SJSA1 (cell line): ENCODE measurements at places on chromosomes 3 and 15. TPM values are rescaled to one million over a fixed set of nuclear protein-coding genes. Genes with fewer than 3 reads are reported as not detected.
A peak's percentile ranks its signal among the peaks of the same experiment; 100 is the strongest.

DNA sequence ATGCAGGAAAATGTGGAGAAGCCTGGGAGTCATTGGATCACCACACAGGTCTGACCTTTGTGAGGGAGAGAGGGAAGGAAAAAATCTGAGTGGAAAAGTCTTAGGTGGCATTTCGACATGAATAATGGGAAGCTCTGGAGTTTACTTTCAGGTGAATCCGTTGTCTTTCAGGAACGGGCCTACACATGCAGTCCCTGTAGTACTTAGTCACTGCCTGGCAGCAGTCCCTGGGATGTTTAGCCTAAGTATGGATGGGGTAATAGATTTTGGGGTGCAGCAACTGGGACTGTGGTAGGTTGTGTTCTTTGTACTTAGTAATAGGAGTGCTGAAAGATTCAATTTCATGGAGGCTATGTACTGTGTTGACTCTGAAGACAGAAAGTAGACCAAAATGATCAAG is 227.5 kb upstream of the EPHA3 start:
- no peak for DNase-seq

DNA sequence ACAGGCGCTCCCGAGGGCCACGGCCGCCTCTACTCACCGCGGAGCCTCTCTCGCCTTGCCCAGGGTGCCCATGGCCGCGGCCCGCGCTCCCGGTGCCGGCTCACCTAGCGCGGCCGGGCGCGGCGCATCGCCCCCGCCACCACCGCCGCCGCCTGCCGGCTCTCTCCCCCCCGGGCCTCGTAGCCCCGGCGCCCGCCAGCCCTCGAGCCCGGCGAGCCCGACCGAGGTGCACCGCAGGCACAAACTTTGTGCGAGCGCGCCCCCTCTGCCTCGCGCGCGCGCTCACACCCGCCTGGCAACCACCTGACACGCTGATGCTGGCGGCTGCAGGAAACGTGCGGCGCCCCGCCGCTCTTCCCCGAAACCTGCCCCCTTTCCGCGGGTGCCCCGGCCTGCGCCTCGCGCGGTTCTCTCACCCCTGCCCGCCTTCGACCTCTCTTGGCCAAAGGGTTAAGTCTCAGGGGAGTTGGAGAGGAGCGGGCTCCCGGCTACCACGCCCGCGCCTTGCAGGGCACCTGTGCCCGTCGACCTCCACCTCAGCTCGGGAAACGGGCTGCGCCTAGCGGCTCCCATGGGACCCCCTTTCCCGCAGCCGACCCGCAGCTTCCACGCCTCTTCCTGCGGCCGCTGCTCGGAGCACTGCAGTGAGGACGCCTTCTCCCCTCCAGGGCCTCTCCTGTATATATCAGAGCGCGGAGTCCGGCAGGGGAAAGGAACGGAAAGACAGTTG is at the start of gene RASGRP1:
TSS of gene RASGRP1 (minus strand) at position 258 of the 730 bp plus-strand sequence. CDS start at position 72, 186 bp downstream.
- peak; percentile 50 for DNase-seq

DNA sequence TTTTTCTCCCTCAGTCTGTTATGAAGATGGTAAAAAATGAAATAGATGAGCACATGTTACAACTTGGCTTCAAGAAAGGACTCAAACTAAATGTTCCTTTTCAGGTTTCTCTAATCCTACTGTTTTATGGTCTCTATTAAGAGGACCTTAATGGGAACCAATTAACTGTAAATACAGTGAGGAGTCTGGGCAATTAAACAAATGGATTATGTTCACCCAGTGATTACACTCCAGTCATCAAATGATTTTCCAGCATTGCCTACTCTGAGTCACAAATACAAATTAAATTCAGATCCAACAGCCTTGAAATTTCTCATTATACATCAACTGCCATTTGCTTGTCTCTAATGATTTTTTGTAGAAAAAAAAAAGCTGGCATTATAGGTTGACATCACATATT is 129.2 kb downstream of the NEK10 start:
- no peak for DNase-seq

DNA sequence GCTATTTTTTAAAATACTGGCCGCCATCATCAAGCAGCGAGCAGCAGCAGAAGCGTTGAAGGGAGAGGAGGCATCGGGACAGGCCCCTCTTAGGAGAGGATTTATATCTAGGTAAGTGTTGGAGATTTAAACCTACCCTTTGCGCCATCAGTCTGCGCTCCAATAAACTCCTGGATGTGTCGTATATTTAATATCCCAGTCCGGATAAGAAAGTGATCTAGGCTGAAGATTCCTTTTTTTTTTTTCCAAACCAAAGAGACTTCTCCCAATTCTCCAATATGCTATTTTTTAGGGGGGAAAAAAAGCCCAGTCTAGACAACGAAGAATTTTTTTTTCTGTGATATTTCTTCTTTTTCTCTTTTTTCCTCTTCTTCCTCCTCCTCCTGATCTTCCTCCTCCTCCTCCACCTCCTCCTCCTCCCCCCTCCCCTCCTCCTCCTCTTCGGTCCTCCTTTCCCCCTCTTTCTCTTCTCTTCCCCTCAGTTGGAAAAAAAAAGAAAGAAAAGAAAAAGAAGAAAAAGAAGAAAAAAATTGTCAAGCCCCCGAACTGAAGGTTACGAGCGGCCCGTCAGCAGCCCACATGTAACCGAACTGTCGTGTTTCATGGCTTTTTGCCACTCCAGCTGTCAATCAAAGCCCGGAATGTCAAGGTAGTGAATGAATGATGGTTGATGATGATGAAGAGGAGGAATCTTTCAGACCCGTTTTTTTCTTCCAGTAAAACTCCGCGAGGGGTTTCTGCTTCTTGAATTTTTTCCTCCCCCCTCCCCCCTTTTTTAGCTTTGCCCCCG is 835 bp downstream of the MEIS2 start:
- DNase-seq = no peak

DNA sequence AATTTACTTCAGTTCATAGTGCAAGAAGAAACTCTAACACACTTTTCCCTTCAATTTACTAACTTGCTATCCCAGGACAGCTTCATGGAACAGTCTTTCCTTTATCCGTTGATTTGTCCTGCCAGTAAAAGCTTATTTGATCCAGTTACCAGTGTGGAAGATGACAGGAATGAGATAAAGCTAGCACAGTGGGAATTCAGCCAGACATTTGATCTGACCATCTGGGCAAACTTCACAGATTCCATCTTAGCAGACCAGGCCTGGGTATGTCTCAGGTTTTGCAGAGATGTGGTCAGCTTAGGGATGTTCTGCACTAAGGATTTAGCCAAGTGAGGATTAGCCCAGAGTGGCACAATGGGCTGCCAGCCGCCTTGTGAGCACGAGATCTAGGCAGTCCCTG is 19.7 kb downstream of the CEMIP start:
- no peak for DNase-seq

SI gene
- not detected in 2 replicates for total RNA-seq

AMT gene
- total RNA-seq = 0.85 and 1.5 TPM in 2 replicates

DNA sequence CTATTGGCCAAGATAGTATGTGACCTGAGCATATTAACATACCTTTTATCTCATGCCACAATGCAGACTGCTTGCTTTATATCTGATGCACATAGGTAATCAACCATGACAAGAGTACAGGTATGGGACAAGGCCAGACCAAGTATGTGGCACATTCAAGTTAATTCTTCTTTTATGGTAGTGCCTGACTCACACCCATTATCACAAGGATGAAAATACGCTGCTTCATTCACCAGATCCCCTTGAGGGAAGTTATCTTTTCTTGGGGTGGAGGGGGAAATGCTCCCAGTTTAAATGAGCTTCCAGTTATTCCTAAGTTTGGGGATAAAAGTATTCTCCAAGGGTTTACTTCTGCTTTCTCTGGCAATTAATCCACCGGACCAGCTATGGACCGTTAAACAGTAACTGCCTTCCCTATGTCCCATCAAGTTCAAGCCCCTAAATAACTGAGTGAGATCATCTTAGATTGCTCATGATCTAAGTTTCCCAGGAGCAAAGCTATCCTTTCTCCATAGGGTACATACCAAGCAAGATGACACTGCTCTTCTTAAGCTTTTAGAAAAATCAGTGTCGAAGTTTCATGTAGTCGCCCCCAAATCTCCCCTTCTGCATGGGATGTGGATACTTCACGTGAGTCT is 1.9 kb downstream of the COL8A1 start:
- no peak for DNase-seq

SELENOS gene
- 180 and 181 TPM in 2 replicates for total RNA-seq

- no peak for DNase-seq
Observed at GRCh38 chr15:35505141-35505540, 40.8 kb downstream of the DPH6 start.

GRCh38 chr15:70504299-70504951 is 258.9 kb downstream of the UACA start:
- DNase-seq = peak; percentile 63

GRCh38 chr15:57167821-57168395 is 208.4 kb upstream of the CGNL1 start:
- DNase-seq = no peak

SMAD6 gene
- total RNA-seq = 46.4 and 78.8 TPM in 2 replicates

GRCh38 chr3:63228677-63229076 is 49.4 kb upstream of the SYNPR start:
- DNase-seq = no peak

DNA sequence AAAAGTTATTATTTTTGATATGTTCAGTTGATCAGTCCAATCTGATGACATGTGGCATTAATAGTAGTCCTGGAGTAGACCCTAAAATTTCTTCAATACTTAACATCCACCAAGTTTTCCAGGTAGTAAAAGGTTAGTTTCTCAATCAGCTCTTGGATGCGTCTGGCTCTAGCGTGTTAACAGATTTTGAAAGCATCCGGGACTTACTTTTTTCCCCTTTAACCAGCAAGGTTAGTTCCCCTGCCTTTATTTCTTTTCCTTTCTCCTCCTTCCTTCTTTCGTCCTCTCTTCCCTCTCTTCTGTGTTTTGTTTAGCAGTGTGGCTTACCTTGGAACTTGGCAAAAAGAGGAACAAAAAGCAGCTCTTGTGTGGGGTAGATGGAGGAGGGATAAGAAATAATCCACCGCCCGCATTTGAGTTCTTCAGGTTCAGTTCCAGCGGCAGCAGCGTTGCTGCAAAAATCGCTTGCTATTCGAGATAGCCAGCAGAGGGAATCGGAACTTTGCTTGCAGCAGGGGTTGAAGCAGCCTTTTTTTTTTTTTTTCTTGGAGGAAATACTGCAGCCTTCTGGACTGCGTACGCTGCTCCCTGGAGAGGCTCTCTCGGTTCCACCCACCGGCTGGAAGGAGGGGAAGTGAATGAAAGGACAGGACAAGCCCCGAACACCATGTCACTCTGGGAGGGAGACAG is at the start of gene RBMS3:
TSS of gene RBMS3 (plus strand) at position 668 of the 690 bp plus-strand sequence.
- peak; percentile 93 for DNase-seq
